ENCODE measurements at places on chromosomes 3 and 15. TPM values are rescaled to one million over a fixed set of nuclear protein-coding genes. Genes with fewer than 3 reads are reported as not detected.
A peak's percentile ranks its signal among the peaks of the same experiment; 100 is the strongest.

DNA sequence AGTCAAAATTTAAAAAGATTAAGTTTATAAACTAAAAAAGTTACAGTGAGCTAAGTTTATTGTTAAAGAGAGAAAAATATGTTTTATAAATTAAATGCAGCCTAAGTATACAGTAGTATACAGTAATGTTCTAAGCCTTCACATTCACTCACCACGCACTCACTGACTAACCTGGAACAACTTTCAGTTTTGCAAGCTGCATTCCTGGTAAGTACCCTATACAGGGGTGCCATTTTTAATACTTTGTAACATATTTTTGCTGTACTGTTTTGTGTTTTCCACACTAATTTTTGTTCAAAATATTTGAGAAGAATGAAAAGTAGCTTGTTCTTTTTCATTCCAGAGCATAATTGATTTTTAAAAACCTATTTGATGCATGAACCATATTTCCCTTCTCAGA lies 524.9 kb downstream of the RBMS3 start:
- no peak for DNase-seq

GOLGA6L10 gene
- 0.43 TPM for polyA plus RNA-seq

- DNase-seq: no peak
Measured at GRCh38 chr15:65663521-65663920, 41.8 kb downstream of the SLC24A1 start.

DNA sequence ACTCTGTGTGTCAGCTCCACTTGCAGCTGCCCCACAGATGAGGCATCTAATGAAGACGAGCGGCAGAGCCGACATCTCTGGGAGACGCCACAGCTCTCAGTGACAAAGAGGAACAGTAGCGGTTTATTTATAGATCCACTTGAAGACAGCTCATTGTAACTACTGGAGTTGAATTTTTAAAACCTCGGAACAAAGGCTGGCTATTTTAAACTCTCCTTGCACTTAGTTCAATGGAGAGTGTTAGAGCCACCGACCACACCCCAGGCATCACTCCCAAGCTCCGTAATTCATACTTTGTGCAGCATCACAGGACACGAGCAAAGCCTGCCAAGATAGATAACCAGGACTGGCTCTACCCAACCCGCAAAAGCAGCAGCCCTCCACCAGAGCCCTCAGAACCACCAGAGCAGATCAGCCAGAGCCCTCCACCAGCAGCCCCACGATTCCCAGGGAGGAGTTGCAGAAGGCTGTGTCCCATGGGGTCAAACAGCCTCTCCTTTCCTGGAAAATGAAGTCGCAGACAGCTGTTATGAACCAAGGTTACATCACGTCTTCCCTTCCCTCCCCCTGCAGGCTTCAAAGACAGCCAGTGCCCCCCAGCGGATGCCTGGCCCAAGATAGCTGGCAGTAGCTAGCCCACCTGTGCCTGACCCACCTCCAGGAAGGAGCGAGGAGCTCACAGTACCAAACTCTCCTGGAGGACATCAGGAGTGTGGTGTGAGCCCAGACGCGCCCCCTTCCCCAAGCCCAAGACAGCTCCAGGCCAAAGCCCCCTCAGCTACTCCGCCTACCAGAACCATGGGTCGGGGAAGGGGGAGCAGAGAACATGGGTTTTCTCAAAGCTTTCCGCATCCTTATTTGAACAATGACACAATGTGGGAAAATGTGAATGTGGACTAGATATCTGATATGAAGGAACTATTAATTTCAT lies 45.7 kb downstream of the POC1A start:
- peak; percentile 73 for DNase-seq

- DNase-seq: no peak
Measured at GRCh38 chr15:38079236-38079635, 144.8 kb downstream of the TMCO5A start.

GRCh38 chr3:66554178-66554577 lies 53.4 kb upstream of the LRIG1 start:
- no peak for DNase-seq

RYR3 gene
- polyA plus RNA-seq: 46.4 TPM

GRCh38 chr3:97841304-97841703 lies 19.5 kb downstream of the CRYBG3 start:
- no peak for DNase-seq

GRCh38 chr3:179663093-179663492 lies 10.3 kb downstream of the USP13 start:
- DNase-seq: no peak

- DNase-seq: no peak
Measured at GRCh38 chr3:140151321-140151720, 216.3 kb downstream of the CLSTN2 start.

- no peak for DNase-seq
Measured at GRCh38 chr3:134074790-134075567, 45.3 kb upstream of the SLCO2A1 start.

ACOX2 gene
- polyA plus RNA-seq: 25.3 TPM

DNA sequence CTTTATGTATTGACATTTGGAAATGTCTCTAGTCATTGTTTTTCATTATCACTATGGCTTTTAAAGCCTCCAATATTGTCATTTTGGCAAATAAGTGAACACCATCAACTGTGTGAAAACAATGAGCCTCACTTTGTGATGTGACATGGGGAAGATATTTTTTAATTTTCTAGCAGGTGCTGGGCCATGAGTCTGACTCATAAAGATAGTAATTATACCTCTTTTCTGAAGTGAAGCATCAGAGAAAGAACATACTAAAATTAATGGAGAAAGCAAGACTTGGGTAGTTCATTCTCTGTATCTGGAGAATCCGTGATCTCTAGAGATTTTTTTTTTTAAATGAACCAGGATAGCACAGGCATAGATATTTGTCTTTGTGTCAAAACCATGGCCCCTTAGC lies 100.8 kb downstream of the CCNL1 start:
- DNase-seq: no peak

GRCh38 chr3:15606434-15606891 lies 4.9 kb downstream of the BTD start:
- DNase-seq: no peak

DPPA4 gene
- polyA plus RNA-seq: 3.2 TPM

HRH1 gene
- polyA plus RNA-seq: 4.3 TPM

ZCWPW2 gene
- polyA plus RNA-seq: 2.1 TPM

DNA sequence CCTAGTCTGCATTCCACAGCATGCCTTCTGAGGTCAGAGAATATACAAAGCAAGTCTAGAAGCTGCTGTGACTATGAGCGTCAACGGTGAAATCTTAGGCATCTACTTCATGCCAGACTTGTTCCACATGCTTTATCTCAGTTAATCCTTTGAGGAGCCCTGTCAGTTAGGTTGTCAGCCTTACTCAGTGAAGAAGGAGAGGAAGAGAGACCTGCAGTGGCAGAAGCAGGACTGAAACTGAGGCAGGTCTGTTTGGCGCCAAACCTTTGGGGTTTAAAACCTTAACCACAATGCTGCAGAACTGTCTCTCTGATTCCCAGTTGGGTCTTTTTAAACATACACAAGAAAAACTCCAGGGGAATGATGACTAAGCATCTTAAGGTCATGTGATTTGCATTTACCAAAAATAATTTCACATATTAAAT lies 139.0 kb upstream of the LIPC start:
- DNase-seq: peak; percentile 6

GRCh38 chr3:141663993-141664392 lies 74.1 kb upstream of the RNF7 start:
- no peak for DNase-seq

- DNase-seq: no peak
Measured at GRCh38 chr3:39519103-39519502, 51.6 kb downstream of the MOBP start.

GRCh38 chr3:15281817-15282216 lies 50.6 kb downstream of the SH3BP5 start:
- DNase-seq: no peak

All from muscle of back (tissue), 13 donors.